Omental fat pad (tissue), 4 donors: ENCODE measurements at places on chromosomes 13 and 19.

DNA sequence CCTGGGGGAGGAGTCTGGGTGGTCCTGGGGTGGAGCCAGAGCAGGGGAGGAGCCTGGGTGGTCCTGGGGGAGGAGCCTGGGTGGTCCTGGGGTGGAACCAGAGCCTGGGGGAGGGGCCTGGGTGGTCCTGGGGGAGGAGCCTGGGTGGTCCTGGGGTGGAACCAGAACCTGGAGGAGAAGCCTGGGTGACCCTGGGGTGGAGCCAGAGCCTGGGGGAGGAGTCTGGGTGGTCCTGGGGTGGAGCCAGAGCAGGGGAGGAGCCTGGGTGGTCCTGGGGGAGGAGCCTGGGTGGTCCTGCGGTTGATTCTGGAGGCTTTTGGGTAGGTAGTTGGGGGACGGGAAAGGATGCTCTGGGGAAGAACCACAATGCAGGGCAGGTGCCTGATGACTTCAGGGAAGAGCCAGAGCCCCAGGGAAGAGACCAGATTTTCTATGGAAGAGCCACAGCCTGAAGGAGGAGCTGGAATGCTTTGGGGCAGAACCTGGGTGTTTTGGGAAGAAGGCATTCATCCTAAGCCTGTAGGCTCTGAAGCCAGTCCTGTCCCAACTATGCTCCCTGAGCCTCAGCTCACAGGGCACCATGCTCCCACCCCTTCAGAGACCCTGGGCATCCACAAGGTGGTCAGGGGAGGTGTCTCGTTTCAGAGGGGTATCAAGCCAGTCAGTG, 15.0 kb downstream of the MRPS12 start:
- DNase-seq = no peak

GRCh38 chr13:38308736-38309135, 40.9 kb upstream of the UFM1 start:
- no peak for DNase-seq

DNA sequence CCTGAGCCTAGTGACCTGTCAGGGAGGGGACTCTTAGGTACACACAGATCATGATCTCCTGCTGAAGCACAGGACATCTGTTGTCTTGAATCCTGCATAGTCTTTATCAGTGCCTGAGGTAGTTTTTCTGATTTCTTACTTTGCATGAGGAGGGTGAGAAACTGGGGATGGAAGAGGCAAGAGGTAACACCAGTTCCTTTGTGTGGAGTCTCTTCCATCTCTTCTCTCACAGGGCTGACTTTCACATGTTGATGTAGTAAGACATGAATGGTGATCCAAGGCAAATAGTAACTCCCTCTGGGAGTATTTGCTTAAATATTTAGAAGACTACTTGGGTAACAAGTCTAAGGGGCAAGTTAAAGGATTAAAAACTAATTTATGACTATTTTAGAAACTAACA, 9.5 kb downstream of the NBEA start:
- no peak for DNase-seq

GRCh38 chr13:42549552-42549936, 24.4 kb upstream of the TNFSF11 start:
- DNase-seq = no peak

GRCh38 chr13:59979589-59979988, 184.1 kb downstream of the DIAPH3 start:
- no peak for DNase-seq

DNA sequence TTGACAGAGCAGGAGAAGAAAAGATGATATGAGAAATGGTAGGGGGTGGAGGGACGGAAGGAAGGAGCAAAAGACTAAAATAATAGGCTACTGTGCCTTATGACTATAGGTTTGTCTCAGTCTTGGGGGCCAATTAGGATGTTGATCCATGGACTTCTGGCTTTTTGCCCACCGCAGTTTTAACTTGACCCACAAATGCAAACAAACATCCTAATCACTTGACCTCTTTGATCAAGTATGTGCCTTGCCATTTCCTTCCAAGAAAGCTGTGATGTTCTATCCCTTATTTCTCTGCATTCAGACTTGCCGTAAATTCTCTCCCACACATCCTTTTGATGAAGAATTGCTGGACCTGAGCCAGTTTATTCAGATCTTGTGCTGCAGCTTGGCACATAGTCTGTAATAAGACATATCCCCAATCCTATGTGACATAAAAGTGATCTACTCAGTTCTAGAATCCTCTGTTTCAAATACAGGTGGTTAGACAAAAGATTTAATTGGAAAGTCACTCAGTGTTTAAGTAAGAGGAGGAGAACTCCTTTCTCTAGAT, 62.8 kb downstream of the TPT1 start:
- DNase-seq = no peak

GRCh38 chr13:70407486-70407885, 299.2 kb upstream of the KLHL1 start:
- DNase-seq = no peak

- DNase-seq = no peak
These were observed 131.0 kb downstream of the DLEU7 start for GRCh38 chr13:50712456-50712855.

- DNase-seq = no peak
These were observed 35.9 kb downstream of the RAB20 start for GRCh38 chr13:110525328-110526319.

DNA sequence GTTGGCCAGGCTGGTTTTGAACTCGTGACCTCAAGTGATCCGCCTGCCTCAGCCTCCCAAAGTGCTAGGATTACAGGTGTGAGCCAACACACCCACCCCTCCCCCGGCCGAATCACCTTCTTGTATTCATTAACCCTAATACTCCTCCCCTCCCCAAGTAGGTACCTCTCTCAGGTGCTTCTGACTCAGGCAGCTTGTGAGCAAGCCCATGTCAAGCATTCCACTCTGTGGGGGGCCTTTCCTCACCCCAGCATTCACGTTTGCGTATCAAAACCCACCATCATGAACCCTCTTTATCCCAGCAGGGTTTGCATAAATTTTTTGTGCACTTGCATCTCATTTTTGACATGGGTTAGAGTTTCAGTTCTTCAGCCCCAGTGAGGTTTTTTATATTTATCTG, 23.6 kb upstream of the RFXAP start:
- no peak for DNase-seq

DNA sequence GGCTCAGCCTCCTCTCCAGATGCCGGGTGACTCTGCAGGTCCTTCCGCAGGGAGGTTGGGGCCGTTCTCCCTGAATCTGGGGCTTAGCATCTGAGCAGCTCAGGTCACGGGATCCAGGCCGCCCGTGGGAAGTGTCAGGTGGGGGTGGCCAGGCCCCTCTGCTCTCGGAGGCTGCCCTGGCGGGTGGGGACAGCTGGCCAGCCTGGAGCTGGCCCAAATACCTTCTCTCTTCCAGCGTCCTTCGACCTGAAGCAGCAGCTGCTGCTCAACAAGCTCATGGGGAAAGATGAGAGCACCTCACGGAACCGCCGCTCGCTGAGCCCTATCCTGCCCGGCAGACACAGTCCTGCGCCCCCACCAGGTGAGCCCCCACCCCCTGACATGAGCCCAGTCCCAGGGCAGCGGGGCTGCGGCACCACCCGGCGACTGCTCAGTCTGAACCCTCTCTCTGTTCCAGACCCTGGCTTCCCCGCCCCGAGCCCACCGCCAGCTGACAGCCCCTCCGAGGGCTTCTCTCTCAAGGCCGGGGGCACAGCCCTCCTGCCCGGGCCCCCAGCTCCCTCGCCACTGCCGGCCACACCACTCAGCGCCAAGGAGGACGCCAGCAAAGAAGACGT, 19.1 kb downstream of the PEX11G start:
- no peak for DNase-seq

DNA sequence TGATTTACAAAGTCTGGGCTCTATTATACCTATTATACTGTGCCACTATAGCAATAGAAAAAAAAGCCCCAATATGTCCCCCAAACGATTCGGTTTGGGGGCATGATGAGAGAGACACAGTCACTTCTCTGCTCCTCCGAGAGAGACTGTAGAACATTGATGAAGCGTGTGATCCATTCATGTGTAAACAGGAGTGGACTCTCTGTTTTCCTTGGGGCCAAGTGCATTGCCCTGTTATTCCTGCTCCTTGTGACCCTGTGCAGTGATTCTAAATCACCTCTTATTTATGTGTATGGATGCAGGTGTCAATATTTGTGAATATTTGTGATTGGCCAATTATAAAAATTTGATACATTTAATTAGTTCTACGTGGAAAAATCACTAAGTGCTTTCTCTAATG, 17.0 kb downstream of the F10 start:
- DNase-seq = no peak

GRCh38 chr13:30880151-30880855, 25.8 kb upstream of the MEDAG start:
- DNase-seq = no peak

DNA sequence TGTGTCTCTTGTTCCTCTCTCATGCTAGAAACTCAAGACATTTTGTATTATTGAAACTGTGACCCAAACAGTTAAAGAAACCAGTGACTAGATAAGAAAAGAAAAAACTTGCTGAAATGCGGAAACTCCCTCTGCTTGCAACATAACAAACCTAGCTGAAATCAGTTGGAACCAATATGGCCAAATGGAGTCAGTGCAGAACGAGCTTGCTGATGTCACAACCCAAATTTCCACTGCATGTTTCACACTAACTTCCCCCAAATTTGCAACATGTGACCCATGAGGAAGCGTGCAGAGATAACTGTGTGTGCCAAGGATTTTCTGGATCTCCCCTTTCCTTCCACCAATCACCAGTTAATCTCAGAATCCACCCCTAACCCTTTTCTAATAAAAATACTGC, 208.0 kb downstream of the DLEU7 start:
- no peak for DNase-seq

GRCh38 chr13:50420718-50421472, 405.7 kb downstream of the KCNRG start:
- DNase-seq = no peak

DNA sequence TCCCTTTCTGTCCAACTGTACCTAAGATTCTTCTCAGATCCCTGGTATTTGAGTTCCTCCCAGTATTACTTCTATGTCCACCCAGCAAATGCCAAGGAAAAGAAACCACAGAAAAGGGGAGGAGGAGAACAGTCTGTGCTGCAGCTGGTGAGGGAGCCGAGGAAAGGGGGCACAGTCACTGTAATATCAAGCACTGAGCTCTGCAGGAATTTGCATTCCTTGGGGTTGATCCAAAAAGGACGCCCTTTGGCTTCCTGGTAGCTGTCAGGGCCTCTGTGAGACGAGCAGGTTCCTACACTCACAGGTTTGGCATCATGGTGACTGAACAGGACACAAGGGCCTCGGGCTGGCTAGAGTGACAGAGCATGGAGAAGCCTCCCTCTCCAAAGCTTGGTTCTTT, 273.4 kb downstream of the NHLRC3 start:
- DNase-seq = no peak

GRCh38 chr13:110057052-110057451, 249.9 kb downstream of the COL4A1 start:
- DNase-seq = no peak

GRCh38 chr19:56119582-56119978, 1.5 kb downstream of the ZNF787 start:
- no peak for DNase-seq

- DNase-seq = no peak
These were observed 2.7 kb downstream of the PRKACA start for GRCh38 chr19:14114854-14115253.

DNA sequence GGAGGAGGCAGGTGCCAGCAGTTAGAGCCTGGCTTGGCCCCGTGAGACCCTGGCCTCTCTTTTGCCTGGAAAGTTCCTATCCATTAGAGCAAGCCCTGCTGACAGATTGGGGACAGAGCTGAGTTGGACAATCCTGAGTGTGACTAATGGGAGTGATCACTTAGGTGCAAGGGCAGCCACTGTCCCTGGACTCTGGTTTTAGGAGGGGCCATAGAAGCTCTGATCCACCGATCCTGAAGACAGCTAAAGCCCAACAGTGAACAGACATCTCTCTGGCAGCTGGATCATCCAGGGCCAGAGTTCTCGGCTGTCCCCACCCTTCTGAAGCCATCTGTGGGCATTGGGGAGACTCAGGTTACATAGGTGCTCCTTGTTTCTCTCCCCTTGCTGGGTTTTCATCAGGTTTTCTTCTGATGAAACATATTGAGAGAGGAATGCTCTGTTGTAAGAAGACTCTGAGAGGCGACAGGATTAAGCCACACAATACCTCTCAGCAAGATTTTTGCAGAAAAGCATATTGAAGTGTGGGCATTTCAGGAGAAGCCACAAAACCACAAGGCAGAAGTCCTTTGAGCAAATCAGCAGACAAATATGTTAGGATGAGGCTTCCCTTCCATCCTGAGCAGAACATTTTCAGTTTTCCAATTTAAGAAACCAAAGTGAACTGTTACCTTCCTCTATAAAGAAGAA, 288.0 kb upstream of the MAB21L1 start:
- no peak for DNase-seq

GRCh38 chr19:45450012-45450333, 17.8 kb upstream of the FOSB start:
- DNase-seq = no peak

DNA sequence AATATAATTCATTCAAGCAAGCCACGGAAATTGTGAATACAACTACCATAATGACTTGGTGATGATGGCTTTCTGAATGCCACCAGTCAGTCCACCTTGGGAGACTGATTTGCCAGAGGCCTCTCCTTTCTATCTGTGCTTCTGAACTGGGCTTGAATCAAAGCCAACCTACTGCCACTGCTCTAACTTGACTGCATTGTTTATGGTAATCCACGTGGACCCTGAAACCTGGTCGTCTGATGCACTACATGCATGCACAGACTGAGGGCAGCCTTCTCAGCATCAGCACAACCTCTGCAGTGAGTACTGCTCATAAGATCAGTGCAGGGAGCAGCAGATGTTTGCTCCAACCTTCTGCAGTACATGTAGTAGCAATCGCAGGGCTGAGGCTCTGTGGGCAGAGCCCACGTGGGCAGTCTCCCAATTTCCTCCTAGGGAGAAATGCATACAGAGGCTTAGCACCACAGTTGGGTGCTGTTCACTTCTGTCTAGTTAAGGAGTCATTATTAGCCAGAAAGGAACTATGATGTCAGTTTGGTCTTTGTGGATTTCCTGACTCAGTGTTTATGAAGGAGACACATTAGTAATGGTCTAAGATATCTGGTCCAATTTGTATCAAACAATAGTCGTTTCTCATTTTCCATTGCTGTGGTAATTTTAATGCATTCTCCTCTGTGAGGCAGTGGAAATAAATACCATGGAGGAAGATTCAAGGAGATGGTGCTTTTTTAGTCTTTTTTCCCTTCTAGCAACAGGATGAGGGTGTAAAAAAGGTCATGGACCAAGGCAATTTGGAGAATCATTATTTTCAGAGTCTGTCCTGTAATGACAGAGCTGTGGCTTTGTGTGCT, 82.5 kb downstream of the AKAP11 start:
- DNase-seq = no peak
